ENCODE measurements at places on chromosomes 11 and 22.

- DNase-seq, result no peak
These were observed 421.8 kb downstream of the NTM start for GRCh38 chr11:131792243-131792642.

- DNase-seq, result no peak
These were observed 108.5 kb downstream of the MICAL2 start for GRCh38 chr11:12218909-12219308.

GRCh38 chr22:33455036-33455435 lies 396.9 kb upstream of the SYN3 start:
- DNase-seq, result peak; percentile 91

DNA sequence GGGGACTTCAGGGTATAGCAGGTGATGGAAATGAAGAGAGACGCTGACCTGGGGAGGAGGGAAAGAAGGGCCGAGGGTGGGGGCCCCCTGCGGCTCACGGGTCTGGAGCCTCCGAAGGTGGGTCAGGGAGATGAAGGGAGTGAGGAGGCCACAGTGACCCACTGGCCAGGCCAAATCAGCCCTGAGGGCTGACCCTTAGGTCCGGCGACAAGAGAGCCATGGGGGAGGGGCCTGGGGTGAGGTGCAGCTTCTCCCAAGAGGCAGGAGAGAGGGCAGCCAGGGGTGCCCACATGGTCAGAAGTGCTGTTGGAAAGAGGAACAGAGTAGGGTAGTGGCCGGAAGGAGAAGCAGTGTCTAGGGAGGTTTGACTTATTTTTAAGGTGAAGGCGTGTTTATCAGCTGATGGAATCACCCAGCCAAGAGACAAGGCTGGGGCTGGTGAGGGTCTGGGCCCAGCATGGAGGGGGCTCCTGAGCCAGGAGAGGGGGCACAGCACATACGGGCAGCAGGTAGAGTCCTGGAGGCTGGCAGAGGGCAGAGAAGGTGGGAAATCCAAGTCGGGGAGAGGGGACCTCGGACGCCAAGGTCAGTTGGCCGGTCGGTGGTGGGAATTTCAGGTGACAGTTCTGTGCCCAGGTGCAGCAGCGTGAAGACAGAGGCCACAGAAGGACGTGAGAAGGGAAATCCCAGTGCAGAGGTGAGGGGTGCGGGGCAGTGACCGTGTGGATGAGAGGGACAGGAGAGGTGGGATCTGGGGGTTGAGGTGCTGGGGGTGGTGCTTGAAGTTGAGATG lies 49.0 kb downstream of the LINC01488 start:
- DNase-seq, result no peak

- no peak for DNase-seq
These were observed 1.9 kb upstream of the NECTIN1 start for GRCh38 chr11:119730789-119731386.

GRCh38 chr11:121391914-121392313 lies 60.2 kb upstream of the SORL1 start:
- peak; percentile 12 for DNase-seq

DNA sequence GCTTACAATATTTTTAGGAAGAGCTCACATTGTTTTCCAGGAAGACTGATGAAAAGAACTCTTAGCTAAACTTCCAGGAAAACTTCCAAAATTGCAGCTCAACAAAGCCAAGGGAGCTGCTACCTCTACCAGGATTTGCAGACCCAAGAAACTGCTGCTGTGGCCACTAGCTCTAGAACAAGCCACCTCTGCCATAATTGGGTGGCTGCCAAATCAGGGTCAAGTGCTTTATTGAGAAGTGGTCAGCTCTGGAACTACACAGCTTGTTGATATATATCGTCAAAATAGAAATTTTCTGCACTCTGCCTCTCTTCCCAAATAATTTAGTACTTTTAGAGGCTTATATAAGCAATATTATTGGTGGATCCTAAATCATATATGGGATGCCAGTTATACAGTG lies 371.8 kb upstream of the CHORDC1 start:
- DNase-seq, result no peak

DNA sequence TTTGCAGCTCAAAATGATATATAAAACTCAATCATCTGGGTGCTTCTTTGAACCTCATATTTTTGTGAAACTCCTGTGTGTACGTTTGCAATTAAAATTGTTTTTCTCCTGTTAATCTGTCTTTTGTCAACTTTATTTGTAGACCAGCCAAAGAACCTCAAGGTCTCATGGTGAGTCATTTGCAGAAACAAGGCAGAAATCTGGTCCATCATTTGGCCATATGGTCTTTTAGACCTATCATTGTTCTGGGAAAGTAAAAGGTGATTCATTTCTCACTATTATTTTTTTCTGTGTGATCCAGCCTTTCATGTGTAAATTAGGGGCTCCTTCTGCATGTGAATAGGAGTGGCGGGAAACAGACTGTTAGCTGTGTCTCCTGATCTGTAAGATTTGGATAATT lies 399.1 kb upstream of the DDI1 start:
- no peak for DNase-seq

All from cerebellar cortex (tissue), 1 donor.